NCI-H446 (cell line): ENCODE measurements at places on chromosomes 6 and 20.

GRCh38 chr6:44039839-44040350 lies 87.4 kb downstream of the MRPL14 start:
- no peak for DNase-seq

GRCh38 chr20:57676589-57677583 lies 32.9 kb downstream of the PMEPA1 start:
- no peak for DNase-seq

DNA sequence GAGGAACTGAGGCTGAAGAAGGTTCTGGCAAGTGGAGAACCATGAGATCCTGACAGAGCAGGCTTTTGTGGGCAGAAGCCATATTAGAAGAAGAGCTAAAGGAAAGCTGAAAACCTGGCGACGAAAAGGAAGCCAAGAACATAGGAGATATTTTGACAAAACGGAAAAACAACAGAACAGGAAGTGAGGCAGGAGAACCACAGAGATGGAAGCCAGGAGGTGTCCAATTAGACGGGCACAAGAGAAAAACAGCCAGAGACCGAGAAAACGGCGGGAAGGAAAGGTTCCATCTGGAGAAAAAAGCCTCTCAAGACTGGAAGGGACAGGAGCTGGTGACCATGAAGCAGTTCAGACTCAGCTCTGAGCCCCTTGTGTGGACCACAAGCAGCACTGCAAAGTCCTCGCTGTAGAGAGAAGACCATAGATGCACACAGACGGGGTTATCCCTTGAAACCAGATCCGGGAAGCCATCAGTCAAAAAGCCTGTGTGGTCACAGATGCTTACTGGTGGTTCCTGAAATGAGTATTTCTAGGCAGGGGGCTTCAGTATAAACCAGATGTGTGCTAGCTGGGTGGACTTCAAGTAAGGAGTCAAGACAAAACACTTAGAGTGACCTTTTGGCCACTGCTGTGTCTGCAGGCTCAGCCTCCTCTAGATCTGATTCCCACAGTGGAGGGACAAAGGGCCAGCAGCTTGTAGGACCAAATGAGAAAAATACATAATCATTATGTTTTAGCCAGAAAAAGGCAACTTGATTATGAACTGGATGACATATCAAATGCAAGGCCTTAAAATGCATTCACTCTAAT lies 30.7 kb downstream of the SSR1 start:
- DNase-seq, result no peak

GRCh38 chr6:129663531-129663930 lies 46.4 kb downstream of the ARHGAP18 start:
- DNase-seq, result no peak
